ENCODE measurements at places on chromosomes 5 and 9. TPM values are rescaled to one million over a fixed set of nuclear protein-coding genes. Genes with fewer than 3 reads are reported as not detected.

DNA sequence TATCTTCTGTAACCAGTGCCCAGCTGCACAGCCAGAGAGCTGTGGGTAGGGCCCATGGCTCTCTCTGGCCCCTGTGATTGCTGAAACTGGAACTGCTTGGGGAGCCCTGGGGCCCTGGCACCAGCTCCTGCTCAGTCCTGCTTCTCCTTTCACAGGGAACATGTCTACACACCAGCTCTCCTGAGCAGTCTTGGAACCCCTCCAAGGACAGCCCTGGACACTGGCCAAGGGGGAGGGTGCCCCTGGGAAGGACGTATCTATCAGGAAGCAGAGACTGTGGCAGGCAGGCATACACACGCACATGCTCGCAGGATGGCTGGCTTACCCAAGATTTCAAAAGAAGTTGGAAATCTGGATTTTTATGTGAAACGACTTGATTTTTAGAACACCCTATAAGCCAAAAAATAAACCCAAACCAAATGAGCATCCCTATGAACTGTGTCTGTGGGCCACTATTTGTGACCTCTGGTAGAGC lies 8.8 kb upstream of the TRAF1 start:
- no peaks in the 10 kb centered on the region for H3K36me3 ChIP-seq
- peak; percentile 90 for DNase-seq
- H3K4me1 ChIP-seq = peaks cover 44% of the 10 kb centered on the region
- H3K27me3 ChIP-seq = no peaks in the 10 kb centered on the region
- peak overlapping the region; percentile 74 for H3K27ac ChIP-seq

DNA sequence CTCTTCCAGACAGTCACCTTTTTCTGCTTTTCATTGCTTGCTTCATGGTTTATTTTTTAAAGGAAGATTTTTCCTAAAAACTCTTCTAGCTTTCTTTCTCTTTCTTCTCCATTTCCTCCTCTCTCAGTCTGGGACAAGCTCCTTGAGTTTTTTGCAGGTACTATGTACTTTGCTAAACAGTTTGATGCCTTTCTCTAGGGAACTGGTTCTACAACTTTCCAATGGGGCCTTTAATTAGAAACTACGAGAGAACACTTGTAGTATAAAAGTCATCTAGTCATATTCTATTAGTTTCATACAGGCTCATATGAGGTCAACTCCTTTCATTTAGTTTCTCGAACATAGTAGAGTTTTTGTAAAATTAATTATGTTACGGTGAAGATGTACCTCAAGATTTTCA lies 189.6 kb downstream of the DOCK8 start:
- DNase-seq = peak; percentile 25
- H3K27ac ChIP-seq = no peak overlapping the region
- no peaks in the 10 kb centered on the region for H3K36me3 ChIP-seq
- no peak overlapping the region for H3K4me3 ChIP-seq
- no peaks in the 10 kb centered on the region for H3K27me3 ChIP-seq

GRCh38 chr5:116452774-116453368 lies 121.8 kb downstream of the SEMA6A start:
- no peaks in the 10 kb centered on the region for H3K27me3 ChIP-seq
- H3K36me3 ChIP-seq = no peaks in the 10 kb centered on the region
- no peaks in the 10 kb centered on the region for H3K4me1 ChIP-seq
- H3K4me3 ChIP-seq = no peak overlapping the region

DNA sequence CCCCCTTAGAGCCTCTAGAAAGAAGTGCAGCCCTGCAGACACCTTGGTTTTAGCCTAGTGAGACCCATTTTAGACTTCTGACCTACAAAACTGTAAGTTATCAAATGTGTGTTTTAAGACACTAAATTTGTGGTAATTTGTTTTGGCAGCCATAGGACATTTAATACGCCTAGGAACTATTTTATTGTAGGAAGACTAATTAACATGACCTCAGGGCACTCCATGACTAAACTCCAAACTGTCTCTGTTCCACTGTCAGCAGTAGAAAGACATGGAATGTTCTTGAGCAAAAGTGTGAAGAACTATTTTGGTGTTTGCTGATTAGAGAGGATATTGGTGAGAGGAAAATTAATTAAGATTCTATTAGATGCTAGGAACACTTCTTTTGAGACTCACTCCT lies 4.1 kb upstream of the APC start:
- peaks cover 59% of the 10 kb centered on the region for H3K4me1 ChIP-seq
- peak overlapping the region; percentile 45 for H3K27ac ChIP-seq
- H3K4me3 ChIP-seq = no peak overlapping the region
- no peaks in the 10 kb centered on the region for H3K27me3 ChIP-seq
- peak; percentile 23 for DNase-seq

DNA sequence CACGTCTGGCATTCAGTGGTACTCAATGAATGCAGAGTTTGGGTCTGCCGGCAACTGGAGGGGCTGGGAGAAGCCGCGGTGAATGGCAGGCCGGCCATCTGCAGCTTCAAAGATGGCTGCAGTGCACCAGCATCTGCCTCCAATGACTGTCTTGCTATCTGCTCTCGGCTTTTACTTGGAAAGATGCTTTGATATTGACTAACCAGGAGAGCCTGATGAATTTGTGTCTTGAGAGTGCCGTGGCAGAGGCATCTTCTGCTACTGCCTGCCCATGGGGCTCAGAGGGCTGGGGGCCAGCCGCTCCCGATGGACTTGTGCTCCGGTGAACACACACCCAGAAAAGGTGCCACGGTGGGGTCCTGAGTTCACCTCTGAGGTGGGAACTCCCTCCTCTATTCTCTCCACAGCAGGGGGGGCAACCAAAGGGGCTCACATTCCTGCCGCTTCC lies 164.5 kb downstream of the COL23A1 start:
- no peaks in the 10 kb centered on the region for H3K4me1 ChIP-seq
- H3K4me3 ChIP-seq = no peak overlapping the region
- H3K27me3 ChIP-seq = peaks cover 20% of the 10 kb centered on the region
- no peak overlapping the region for H3K27ac ChIP-seq
- H3K36me3 ChIP-seq = no peaks in the 10 kb centered on the region
- DNase-seq = no peak

DNA sequence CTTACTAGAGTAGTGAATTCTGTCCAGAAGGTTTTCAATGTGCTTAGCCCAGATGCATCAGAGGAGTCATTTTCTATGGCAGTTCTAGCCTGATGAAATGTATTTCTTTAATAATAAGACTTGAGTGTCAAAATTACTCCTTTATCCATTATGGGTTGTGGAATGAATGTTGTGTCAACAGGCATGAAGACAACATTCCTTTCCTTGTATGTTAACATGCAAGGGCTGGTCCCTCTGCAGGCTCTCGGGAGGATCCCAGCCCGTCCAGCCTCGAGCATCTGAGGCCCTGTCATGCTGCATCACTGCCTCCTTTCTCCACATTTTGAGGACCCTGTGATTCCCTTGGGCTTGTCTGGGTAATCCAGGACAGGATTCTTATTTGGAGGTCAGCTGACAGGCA lies 42.9 kb upstream of the FAM120AOS start:
- H3K27me3 ChIP-seq = no peaks in the 10 kb centered on the region
- no peak for DNase-seq
- no peak overlapping the region for H3K27ac ChIP-seq
- peaks cover 7% of the 10 kb centered on the region for H3K36me3 ChIP-seq
- no peaks in the 10 kb centered on the region for H3K4me1 ChIP-seq

GRCh38 chr5:110269478-110270142 lies 456.9 kb downstream of the TMEM232 start:
- H3K4me3 ChIP-seq = no peak overlapping the region
- no peak overlapping the region for H3K27ac ChIP-seq
- no peaks in the 10 kb centered on the region for H3K27me3 ChIP-seq
- no peaks in the 10 kb centered on the region for H3K36me3 ChIP-seq
- no peaks in the 10 kb centered on the region for H3K4me1 ChIP-seq
- DNase-seq = no peak

DNA sequence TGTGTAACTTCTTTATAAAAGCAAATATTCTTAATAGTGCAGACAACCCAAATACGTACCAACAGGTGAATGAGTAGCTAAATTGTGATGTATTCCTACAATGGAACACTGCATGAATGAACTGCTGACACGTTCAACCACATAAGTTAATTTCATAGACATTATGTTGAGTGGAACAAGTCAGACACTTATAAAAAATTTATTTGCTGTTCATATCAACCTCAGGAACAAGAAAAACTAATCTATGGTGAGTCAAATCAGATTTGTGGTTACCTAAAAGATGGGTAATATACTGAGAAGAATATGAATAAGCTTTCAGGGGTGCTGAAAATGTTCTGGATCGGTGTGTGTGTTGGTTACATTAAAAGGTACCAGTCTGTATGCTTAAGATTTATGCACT lies 35.7 kb downstream of the INVS start:
- no peak overlapping the region for H3K27ac ChIP-seq
- no peak for DNase-seq
- no peaks in the 10 kb centered on the region for H3K27me3 ChIP-seq
- H3K36me3 ChIP-seq = no peaks in the 10 kb centered on the region

DNA sequence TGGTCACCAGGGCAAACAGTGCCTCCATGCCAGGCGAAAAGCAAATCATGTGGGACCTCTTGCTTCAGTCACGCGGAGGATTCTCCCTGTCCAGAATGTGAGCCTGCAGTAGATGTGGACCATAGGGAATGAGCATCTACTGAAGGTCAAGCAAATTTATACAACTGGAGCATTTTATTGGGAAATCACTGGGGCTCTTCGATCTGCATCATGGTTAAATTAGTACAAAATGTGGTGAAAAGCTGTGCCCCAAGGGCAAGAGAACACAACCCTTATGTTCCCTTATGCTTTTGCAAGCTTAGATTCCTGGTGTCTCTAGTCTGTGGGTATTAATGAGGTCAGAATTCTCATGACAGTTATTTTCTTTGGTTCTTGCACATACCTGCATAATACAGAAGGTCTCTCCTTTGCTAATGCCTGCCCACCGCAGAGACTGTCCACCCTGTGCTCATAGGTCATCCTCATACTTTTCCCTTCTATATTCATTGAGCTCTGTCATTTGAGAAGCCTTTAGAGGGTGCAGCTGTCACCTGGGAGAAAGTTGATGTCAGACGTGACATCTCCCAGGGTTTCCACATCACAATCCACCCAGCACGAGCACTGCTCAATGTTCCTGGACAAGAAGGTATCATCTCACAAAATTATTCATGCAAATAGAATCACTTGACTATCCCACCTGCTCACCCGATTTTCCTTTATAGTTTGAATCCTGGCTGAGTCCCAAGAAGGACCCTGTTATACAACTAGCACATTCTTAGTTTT lies 111.7 kb downstream of the NXNL2 start:
- no peak for DNase-seq
- H3K36me3 ChIP-seq = no peaks in the 10 kb centered on the region
- H3K4me1 ChIP-seq = no peaks in the 10 kb centered on the region
- no peak overlapping the region for H3K4me3 ChIP-seq
- H3K27ac ChIP-seq = no peak overlapping the region

DNA sequence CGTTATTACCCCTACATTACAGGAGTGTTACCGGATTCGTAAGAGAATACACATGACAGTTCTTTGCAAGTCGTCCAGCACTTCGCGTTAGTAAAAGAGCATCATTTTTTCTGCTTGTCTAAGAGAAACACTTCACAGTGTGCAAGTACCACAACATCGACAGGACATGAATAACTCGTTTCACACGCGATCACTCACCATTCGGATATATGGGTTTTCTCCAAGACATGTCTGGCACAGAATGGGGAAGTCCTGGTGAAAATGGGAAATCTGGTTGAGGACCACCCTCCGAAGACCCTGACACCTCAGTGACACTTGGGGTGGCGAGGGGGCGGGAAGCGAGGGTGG lies 642 bp downstream of the RBM22 start:
- DNase-seq = no peak
- H3K4me1 ChIP-seq = peaks cover 17% of the 10 kb centered on the region
- peaks cover 33% of the 10 kb centered on the region for H3K36me3 ChIP-seq
- peak overlapping the region; percentile 88 for H3K4me3 ChIP-seq
- H3K27ac ChIP-seq = no peak overlapping the region

DNA sequence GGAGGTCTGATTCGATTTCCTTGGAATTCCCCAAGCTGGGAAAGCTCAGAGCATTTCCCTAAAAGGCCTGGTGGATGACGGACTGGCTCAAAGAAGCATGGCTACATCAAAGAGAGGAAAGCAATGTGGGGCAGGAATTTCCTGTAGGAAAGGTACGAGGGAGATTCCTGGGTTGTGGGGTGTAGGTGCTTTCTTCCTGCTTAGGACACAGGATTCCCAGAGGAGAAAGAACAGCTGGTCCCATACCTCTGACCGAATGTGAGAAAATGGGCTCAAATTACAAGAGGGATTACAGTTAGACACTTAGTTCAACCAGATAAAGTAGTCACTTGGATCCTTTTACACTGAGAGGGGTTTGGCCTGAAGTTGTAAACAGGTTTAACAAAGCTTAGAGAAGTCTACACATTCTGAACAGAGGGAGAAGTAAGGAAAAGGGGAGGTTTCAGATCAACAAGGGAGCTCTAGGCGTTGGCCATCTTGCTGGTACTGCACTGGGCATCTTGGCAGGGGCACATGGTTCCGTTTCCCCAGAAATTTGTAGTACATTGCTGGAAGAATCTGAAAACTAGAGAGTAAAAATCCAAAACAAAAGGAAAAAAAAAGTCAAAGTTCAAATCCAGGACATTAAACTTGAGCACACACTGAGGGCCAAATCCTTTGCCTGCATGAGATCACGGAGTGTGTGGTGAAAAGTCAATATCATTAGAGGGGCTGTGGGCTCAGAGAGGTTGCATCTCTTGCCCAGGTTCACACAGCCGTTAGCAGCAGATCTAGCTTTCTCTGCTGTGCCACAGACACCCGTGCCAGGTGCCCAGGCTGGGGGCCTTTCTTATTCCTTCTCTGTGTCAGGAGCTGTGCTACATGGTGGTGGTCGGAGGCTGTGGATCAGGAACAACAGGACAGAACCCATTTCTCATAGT lies 171.3 kb downstream of the RGS3 start:
- H3K27ac ChIP-seq = no peak overlapping the region
- DNase-seq = no peak
- H3K27me3 ChIP-seq = no peaks in the 10 kb centered on the region
- no peaks in the 10 kb centered on the region for H3K36me3 ChIP-seq
- H3K4me3 ChIP-seq = no peak overlapping the region

DNA sequence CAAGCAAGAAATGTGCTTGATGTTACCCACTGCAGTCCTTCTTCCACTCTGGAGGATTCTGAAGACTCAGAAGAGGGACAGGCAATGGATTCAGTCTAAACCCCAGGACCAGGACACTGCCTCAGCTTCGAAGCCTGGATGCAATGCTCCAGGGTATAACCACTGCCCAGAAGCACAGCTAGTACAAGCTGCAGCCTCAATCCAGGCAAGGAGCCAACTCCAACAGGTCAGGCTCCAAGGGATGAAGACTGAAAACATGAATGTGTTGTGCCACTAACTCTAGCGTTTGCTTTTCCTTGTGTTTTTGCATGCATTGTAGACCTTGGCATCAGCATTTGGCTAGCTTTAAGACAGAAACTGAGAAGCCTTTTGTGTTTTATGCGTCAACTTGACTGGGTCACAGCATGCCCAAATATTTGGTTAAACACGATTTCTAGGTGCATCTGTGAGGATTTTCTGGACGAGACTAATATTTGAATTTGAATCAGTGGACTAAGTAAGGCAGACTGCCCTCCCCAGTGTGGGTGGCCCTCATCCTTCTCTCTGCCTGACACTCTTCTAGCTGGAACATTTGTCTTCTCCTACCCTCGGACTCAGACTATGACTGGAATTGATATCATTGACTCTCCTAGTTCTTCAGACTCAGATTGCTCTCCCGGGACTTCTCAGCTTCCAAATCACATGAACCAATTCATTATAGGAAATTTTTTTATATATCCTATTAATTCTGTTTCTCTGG lies 20.5 kb upstream of the GPX3 start:
- H3K27ac ChIP-seq = no peak overlapping the region
- H3K4me3 ChIP-seq = no peak overlapping the region

KCNV2 gene
- total RNA-seq = not detected

ANKRD18A gene
- 2.2 TPM for total RNA-seq

CDC20B gene
- not detected for total RNA-seq

PPP2CA gene
- 184 TPM for total RNA-seq

NR5A1 gene
- not detected for total RNA-seq

IFNA21 gene
- not detected for total RNA-seq

GPR151 gene
- not detected for total RNA-seq

IL5 gene
- total RNA-seq = not detected

TLR4 gene
- total RNA-seq = not detected

SYNPO gene
- total RNA-seq = 8.4 TPM
